ENCODE measurements at places on chromosomes 16 and 17.

GRCh38 chr17:82303944-82304808 lies 13.2 kb downstream of the CD7 start:
- no peak for DNase-seq

DNA sequence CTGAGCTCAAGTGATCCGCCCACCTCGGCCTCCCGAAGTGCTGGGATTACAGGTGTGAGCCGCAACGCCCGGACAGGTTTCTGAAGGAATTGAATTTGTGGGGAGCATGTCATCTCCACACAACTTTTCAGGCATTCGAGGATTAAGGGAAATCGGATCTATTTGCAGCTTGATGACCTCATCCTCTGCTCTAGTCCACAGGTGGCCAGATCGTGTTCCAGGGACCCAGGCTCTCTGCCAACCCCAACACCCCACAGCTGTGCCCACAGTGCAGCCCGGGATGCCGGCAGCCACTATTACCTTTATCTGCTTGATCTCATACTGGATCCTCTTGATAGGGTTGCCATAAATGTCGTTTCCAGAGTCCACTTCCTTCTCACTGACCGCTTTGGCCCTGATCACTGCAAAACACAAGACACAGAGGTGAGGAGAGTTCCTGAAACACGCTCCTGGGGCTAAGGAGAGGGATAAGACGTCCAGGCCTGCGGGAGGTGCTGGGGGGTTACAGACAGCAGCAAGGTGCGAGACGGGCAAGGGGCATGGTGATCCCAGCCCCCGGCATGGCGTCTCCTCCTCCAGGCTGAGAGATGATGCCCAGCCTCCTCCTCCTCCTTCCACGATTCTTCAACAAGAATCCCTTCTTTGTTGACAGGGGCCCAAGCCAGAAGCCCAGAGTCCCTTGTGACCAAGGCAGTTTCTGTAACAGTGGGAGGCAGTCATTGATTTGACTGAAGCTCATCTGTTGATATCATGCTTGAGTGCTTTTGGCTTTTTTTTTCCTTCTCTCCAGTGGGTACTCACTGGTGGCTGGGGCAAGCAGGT lies 29.3 kb downstream of the CEP295NL start:
- DNase-seq = no peak

DNA sequence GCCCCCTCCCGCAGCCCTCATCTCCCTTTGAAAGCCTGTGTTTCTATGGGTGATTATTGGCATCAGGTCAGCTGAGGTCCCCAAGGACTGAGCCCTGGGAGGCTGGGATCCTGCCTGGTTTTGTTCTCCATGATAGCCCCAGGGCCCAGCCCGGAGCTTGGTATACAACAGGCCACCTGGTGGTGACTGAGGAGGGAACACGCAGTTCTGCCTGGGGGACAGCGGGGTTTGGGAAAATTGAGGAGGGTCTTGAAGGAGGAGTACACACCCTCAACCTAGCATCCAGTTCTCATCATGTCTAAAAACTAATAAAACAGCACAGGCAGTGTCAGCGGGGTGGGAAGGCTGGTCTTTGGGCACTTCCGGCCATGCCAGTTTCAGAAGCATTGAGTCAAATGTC lies 335.1 kb downstream of the CPPED1 start:
- DNase-seq = no peak

GRCh38 chr16:84175350-84176081 lies 11.3 kb downstream of the TAF1C start:
- no peak for DNase-seq

- DNase-seq = no peak
Measured at GRCh38 chr16:50614955-50615724, 66.0 kb downstream of the SNX20 start.

DNA sequence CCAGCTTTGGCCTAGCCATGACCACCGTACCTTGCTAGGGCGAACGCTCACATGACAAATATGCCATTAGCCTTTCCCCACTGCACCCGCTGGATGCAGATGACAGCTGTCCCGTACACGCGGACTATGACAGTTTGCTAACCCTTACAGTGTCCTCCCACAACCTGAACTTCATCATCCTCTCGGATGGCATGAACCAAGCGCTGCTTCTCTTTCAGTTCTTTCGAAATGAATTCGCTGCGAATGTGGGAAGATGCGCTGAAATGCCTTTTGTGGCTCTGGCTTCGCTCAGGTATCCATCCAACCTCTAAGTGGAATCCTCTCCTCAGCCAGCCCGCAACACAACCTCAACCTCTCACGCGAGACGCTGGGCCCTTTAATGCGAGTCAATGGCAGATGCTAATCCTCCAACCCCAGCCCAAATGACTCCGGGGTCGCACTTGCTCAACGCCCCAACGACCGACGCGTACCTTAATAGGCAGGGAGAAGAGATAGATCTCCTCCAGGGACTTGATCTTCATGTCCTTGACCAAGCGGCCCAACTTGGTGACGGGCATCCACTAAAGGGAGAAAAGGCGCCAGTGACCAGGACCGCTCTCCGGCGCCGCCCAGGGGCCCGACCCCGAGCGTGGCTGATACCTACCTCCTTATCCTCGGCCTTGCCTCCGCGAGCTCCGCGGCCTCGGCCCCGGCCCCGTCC lies 670 bp downstream of the RPS2 start:
- no peak for DNase-seq

- no peak for DNase-seq
Measured at GRCh38 chr17:29582254-29582765, 7.1 kb downstream of the GIT1 start.

DNA sequence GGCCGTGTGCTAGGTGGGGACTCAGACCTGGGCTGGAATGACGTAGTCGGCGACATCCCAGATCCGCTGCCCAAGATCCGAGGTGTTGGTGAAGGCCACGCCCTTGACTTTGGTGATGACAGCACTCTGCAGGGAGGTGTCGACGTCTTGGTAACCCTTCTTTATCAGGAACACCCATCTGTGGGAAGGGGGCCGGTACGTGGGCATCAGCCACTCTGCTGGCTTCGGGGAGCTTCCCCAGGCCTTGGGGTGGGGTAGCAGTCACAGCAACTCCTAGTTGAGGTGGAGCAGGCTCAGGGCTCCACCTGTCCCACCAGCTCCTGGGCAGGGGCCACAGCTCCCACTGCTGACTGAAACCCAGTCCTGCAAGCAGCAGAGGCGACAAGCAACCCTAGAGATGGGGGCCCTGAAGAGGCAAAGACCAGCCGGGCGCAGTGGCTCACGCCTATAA lies 4.3 kb downstream of the P2RX5 start:
- no peak for DNase-seq

GRCh38 chr16:5905935-5906334 lies 808.3 kb upstream of the EEF2KMT start:
- no peak for DNase-seq

DNA sequence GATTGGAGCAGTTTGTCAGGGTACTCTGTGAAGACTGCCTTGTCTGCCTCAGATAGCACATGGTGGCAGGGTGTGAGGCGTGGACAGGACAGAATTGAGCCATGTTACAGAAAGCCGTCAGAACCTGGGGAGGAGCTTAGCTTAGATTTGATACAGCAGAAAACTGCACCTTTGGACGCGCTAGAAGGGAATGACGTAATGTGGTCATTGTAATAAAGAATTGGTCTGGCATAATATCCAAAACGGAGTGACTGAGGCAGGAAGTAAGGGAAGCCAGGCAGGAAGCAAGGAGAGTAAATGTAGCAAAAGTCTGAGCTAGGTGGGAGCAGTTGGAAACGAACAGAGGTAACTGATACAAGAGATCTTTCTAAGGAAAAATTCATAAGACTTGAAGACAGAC lies 140.2 kb downstream of the CYB561 start:
- DNase-seq = no peak

DNA sequence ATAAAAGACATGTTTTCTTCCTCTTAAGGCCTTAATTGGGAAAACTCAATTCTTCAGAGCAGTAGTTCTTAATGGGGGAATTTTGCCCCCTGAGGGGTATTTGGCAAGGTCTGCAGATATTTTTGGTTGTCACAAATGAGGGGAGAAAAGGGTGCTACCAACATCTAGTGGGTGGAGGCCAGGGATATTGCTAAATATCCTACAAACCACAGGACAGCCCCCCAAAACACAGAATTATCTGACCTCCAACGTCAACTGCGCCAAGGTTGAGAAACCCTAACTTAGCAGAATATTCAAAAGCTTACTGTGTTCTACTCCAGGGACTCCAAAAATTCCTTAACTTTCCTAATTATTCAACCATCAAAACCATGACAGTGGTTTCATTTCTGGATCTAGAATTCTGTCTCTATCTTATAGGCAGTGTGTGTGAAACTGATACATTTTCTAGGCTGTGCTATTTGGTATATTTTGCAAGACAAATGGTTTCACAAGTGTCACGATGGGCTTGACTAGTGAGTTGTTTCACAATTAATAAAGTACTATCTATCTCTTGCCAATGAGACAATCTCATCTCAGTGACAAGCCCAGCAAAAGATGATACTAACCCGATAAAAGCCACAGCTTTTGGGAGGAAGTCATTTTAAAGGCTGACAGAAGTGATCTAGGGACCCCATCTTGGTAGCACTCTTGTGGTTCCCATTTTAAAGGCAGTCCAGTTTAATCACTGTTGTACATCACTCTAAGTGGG lies 14.7 kb downstream of the TXNDC11 start:
- no peak for DNase-seq

DNA sequence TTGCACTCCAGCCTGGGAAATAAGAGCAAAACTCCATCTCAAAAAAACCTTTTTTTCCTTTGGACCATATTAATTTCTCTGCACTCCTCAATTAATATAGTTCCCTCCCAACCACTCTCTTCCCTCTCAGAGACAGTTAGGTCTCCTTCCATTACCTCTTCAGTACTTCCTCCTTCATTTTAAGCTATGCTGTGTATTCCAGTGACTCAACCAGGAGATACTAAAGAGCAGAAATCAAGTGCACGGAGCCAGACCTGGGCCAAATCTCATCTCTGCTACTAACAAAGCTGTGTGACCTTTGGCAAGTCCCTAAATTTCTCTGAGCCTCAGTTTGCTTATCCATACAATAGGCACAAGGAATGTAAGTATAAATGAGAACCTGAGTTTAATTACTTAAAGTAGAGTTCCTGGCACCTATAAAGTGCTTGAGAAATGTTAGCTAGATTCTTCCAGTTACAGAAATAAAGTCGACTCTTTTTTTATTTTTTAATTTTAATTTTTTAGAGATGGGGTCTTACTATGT lies 8.5 kb downstream of the PECAM1 start:
- DNase-seq = no peak

DNA sequence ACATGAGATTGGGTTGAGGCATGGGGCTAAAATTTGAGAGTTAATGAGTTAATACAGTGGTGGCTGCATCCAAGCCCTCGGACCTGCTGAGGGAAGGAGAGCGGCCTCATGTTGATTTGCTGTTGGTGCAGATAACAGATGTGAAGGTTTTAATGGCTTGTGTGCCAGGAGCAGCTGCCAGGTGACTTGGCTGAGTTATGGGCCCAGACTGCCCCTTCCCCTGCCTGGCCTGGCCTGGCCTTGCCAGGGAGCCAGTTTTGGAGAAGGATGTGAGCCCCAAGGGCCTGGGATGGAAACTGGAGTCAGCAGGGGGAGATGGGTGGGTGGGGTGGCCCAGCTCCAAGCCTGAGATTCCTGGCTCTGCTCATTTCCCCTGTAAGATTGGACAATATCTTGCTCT lies 230.1 kb downstream of the CBLN1 start:
- DNase-seq = no peak

Measured in NCI-H187 (cell line).